ENCODE measurements at places on chromosomes 2 and 18. TPM values are rescaled to one million over a fixed set of nuclear protein-coding genes. Genes with fewer than 3 reads are reported as not detected.

VWA3B gene
- total RNA-seq = under 0.01 TPM

CRYGC gene
- total RNA-seq = not detected

- DNase-seq = no peak
Observed at GRCh38 chr2:3179626-3180025, 198.0 kb downstream of the EIPR1 start.

ALPG gene
- total RNA-seq = under 0.01 TPM

GATA6 gene
- not detected for total RNA-seq

SLC5A7 gene
- total RNA-seq = not detected

- DNase-seq = no peak
Observed at GRCh38 chr18:63162271-63163014, 157.1 kb downstream of the BCL2 start.
